GM23338 (cell line): ENCODE measurements at places on chromosomes 4 and X.

- DNase-seq, result no peak
Observed at GRCh38 chr4:119299260-119299671, 22.7 kb downstream of the FABP2 start.

DNA sequence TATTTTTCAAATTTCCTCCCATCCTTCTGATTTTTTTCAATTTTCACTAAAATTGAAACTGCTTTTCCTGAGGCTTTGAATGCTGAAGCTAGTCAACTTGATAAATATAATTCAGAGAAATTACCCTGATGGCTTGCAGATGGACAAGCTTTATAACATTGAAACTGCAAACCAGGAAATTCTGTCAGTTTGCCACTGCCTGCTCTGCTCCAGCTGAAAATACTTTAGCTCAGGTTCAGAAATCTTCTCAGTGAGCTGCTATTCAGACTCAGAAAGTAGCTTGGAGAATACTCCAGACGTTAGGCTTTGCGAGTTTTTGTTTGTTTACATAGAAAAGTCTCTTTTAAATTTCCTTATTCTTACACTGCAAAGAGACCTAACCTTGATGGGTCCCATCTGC is 1574.7 kb downstream of the STIM2 start:
- DNase-seq, result peak; percentile 12

DNA sequence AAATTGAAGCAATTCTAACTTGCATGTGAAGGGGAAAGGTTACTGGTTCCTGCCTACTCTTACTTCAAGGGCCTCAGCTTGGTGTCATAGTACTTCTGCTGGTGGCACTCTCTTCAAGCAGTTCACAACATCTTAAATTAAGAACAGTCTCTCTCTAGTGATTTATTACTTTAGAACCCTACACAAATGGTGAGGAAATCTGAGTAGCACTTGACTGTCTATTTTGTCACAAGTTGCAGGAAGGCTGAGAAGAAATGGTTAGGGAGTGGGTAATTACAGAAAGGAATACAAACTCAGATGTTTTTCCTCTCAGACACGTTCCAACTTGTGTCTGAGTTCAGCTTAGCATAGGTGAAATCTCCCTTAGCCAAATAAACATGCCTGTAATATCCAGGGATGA is 242.3 kb upstream of the GRIA3 start:
- no peak for DNase-seq

GRCh38 chrX:155544881-155545280 is 67.9 kb downstream of the TMLHE start:
- no peak for DNase-seq

GRCh38 chrX:151962034-151962433 is 12.4 kb downstream of the GABRE start:
- DNase-seq, result no peak

DNA sequence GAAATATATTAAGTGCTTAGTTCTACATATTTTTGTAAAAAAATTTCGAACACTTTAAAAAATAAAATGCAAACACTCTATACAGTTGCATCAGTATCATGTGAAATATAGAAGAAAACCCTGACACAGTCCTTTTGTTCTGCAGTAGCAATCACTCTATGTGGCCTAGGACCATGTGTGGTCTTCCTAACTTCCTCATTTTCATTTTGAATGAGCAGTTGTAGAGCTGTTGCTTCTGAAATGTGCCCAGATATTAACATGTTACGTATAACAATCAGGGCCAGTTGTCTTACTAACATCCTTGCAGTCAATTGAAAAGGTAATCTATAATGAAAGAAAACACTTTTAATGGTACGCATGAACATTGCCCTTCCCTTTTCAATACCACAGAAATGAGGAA is 107.9 kb downstream of the ZNF827 start:
- no peak for DNase-seq

GRCh38 chr4:154741922-154742850 is 1.6 kb upstream of the LRAT start:
- peak; percentile 84 for DNase-seq

GRCh38 chr4:41154010-41154813 is 60.1 kb downstream of the APBB2 start:
- no peak for DNase-seq

DNA sequence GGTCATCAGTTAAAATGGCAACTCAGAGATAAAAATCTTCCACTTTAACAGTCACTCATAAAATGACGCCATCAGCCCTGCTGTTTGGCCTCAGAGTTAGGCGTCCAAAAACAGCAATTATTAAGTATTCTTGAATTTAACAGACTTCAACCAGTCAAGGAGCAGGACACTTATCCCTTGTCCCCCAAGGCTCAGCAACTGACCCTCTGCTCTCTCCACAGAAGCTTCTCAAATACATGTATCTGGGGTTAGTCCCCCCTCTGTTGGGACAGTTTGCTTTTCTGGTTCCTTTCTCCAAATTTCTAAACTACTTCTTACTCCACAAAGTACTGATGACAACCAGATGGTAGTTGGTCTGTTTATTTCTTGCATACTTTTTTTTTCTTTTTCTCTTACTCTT is 54.4 kb downstream of the SOD3 start:
- DNase-seq, result no peak

GRCh38 chr4:184421533-184422155 is 52.7 kb downstream of the IRF2 start:
- no peak for DNase-seq

DNA sequence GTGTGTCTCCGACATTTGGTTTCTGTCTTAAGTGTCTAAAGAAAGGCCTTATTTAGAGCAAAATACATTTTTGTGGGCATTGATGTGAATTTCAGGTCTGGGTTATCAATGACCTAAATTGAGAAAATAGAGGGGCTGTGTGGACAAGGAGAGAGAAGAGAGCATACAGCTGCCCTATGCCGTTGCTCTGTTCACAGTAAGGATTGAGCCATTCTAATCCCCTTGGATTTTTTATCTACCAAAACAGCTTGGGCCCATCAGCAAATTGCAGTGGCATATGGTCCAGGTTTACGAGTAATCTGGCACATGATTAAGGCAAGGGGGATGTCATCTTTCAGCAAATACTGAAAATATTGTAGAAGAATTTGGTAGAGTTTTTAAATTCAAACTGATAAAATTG is 210.2 kb downstream of the ANTXR2 start:
- DNase-seq, result no peak

GRCh38 chr4:13143222-13144070 is 340.7 kb downstream of the RAB28 start:
- DNase-seq, result no peak

GRCh38 chr4:22720091-22720490 is 27.4 kb downstream of the GBA3 start:
- no peak for DNase-seq

GRCh38 chr4:77240469-77241066 is 83.6 kb downstream of the CCNG2 start:
- peak; percentile 93 for DNase-seq
